ENCODE measurements at places on chromosomes 16 and 17.
A peak's percentile ranks its signal among the peaks of the same experiment; 100 is the strongest.

GRCh38 chr16:88772871-88773811 lies 11.9 kb downstream of the PIEZO1 start:
- DNase-seq: peak; percentile 75

GRCh38 chr16:80300456-80300855 lies 240.3 kb upstream of the DYNLRB2 start:
- DNase-seq: no peak

DNA sequence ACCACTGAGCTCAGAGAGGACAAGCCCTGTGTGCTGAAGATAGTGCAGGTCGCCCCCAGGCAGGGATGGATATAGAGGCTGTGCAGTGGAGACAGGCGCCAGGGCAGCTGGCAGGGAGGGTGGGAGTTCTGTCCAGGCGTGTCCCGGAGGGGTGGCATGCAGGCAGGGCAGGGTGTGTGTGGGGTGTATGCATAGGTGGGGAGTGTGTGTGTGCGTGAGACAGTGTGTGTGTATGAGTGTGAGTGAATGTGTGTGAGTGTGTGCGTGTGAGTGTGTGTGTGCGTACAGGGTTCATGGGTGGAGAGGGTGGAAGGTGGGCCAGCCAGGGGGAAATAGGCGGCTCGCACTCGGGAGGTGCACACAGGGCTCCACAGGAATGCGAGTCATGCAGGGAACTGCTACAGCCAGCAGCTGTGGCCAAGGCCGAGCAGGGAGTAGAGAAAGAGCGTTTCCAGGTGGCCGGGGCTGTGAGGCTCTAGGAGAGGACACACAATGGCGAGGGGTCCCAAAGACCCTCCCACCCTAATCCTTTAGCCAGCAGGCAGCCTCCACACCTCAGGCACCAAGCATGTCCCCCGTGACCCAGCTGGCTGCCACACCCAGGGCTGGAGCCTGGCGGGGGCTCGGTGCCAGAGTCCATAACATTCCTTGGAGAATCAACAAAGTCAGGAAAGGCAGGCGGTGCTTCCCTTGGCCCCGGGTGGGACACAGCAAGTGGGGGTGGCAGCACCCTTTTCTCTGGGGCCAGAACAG lies 4.6 kb downstream of the PLCD3 start:
- DNase-seq: peak; percentile 56

GRCh38 chr16:28830531-28830930 lies 7.7 kb downstream of the ATXN2L start:
- no peak for DNase-seq

GRCh38 chr16:2512735-2513404 lies 882 bp upstream of the ATP6V0C start:
- no peak for DNase-seq

- peak; percentile 38 for DNase-seq
These were observed 7.9 kb downstream of the KLHDC4 start for GRCh38 chr16:87757841-87758426.

DNA sequence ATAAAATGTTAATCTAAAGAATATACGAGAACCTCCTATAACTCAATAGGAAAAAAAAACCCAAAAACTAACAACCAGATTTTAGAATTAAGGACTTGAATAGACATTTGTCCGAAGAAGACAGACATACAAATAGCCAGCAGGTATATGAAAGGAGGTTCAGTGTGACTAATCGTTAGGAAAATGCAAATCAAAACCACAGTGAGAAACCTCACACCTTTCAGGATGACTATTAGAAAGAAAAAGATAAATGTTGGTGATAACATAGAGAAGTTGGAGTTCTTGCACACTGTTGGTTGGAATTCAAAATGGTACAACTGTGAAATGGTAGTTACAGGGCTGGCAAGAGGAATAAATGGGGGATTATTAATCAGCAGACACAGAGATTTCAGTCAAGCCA lies 339.0 kb downstream of the TMEM114 start:
- DNase-seq: no peak

GRCh38 chr16:53183442-53183841 lies 128.7 kb downstream of the CHD9 start:
- DNase-seq: no peak

DNA sequence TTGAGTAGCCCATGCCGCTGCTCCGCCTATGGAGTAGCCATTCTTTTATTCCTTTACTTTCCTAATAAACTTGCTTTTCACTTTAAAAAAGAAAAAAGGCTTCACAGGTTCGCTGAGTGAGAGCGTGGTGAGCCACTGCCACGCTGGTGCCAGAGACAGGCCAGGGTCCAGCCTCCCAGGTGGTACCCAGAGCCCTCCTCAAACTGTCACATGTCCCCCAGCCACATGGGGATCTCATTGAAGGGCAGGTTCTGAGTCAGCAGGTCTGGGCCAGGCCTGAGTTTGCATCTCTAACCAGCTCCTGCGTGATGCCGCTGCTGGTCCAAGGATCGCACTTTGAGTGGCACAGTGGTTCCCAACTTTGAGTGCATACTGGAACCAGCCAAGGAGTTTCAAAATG lies 36.2 kb downstream of the RBFOX3 start:
- no peak for DNase-seq

DNA sequence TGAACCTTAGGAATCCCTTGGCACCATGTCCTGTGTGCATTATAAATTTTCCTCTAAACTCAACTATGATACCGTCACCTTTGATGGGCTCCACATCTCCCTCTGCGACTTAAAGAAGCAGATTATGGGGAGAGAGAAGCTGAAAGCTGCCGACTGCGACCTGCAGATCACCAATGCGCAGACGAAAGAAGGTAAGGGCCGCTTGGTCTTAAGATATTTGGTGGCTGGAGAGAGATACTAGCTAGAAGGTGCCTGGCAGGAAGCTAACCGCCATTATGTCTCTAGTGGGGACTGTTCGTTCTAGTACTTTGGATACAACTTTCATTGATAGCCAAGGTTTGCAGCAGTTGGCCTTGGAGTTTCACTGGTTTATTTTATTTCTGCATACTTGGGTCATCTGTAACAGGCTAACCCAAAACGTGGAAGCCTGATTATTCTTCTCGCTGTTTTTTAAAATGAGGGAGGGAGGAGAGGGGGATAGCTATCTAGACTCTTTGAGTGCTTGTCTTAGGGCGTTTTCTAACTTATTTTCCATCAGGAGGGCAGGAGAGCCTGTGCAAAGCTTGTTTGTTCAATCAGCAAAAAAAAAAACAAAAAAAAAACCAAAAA lies 1.3 kb downstream of the RBBP6 start:
- peak; percentile 45 for DNase-seq

DNA sequence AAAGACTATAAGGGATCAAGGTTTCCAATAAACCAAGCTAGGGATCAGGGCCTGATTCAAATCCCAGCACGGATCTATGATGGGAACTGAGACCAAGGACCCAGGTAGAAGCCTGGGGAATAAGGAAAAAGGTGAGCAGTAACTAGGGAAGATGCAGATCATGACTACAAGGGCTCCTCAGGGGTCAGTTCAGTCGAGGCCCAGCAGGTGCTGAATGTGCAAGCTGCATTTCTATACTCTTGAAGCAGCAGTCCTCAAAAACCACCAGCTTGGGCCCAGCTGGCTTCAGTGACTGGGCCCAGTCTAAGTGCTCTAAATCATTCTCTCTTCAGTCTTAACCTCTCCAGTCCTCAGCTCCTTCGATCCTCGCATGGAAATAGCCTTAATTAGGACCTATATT lies 228.8 kb upstream of the AXIN2 start:
- DNase-seq: no peak

DNA sequence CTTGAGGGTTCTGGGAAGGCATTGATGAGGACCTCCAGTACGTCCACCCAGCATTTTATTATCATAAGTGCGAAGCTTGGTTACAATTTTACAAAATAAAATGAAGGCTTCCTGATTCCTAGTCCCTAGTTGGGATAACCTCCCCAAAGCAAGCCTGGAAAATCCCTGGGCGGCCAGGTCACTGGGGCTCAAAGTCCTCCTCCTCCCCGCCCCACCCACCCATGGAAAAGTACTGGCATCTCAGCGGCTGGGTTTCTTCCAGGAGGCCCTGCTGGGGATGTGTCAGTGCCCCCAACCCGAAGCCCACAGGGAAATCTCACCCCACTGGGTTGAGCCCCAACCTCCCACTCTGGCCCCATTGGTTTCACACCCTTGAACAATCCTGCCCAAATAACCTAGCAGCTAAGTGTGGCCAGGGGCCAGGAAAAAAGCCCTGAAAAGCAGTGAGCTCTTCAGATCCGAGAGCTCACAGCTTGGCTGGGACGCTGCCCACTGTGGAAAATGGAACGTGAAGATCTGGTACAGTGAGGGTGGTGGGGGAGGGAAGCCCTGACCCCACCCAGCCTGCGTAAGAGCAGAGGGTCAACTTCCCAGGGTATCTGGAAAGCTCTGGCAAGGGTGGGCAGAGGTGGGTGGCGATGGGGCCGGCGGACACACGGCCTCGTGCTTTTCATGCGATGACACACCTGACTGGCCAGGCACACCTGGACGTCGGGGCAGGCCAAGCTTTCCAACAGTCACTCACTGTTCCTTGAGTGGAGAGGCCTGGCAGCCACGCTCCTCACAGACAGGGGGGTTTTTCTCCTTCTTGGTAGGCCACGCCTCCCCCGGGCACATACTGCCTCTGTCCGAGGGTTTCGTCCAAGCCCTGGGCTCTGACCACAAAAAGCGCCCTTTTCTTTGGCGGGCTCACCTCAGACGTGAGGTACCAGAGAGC lies 324.5 kb downstream of the SOX9 start:
- DNase-seq: no peak

DNA sequence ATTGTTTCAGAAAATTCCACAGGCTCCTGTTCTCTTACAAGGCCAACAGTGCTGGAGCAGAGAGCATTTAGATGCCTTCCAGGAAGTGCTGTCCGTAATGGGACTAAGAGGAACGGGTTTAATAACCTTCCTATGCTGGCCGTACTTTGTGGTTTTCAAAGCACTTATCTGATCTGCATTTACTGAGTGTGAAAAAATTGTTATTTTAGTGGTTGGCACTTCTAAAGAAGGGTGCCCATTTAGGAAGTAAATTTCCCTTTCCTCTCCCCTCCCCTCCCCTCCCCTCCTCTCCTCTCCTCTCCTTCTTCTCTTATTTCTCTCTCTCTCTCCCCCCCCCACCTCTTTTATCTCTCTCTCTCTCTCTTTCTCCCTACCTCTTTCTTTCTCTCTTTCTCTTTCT lies 72.0 kb upstream of the DNAJA2 start:
- DNase-seq: peak; percentile 36

- no peak for DNase-seq
These were observed 21.8 kb upstream of the RASD1 start for GRCh38 chr17:17518014-17518413.

DNA sequence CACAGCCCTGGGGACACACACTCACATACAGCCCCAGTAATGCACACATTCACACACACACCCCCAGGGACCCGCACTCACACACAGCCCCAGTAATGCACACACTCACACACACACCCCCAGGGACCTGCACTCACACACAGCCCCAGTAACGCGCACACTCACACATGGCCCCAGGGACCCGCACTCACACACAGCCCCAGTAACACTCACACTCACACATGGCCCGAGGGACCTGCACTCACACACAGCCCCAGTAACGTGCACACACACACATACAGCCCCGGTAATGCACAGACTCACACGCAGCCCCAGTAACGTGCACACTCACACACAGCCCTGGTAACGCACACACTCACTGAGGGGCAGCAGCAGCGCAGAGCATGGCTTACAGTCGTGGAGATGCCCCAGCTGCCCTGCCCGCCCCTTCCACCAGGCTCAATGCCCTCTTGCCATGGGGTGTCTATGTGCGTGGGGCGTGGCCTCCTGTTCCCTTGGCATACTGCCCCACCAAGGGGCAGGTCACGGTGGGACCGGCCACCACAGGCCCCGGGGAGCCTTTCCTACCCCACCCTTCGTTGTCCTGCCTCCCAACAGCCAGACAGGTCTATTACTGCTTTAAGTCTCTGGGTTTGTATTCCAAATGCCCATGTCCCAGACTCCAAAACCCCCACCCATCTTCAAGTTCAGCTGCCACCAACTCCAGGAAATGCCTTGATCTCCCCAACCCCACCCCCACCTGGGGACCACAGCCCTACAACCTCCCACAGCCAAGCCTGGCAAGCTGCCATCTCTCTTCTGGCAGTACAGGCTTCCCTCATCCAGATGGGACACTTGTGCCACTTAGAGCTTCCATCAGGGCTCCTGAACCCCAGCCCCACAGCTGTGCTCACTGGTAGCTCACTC lies 2.7 kb downstream of the CCDC102A start:
- no peak for DNase-seq

DNA sequence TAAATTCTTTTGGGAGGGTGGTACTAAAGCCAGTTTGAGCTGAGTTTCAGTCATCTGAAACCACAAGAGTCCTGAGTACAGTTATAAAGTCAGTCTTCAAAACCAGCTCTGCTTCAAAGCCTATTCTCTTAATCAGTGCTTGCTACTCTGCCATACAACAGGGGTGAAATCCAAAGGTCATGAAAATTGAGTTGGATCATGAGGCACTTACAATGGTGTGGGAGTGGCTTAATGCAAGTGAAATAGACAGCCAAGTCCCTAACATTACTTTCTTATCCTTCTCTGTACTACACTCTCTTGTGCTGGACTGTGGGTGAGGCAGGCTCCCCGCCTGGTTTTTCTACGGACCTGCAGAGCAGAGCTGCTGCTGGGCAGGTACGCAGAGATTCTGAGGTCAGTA lies 12.4 kb downstream of the CBLN1 start:
- DNase-seq: no peak

GRCh38 chr16:73350707-73351452 lies 303.0 kb upstream of the ZFHX3 start:
- no peak for DNase-seq

DNA sequence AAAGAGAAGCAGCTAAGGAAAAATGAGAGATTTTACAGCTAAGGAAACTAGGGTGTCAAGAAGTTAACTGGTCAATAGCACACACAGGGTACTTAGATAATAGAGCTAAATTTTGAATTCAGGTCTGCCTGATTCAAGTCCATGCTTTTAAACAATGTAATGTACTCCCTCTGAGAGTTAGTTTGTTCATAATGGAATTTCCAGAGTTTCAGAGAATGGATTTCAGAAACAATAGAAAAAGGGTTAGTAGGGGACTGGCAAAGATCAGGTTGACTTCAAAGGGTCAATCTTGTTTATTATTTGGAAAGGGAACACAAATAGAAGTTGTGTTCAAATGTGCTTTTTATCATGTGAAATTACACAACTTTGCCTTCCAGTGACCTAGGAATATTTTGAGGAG lies 17.9 kb downstream of the NSRP1 start:
- DNase-seq: no peak

GRCh38 chr17:41101586-41102259 lies at the start of gene KRTAP4-16:
TSS of gene KRTAP4-16 (minus strand) at chr17:41102209. CDS start at chr17:41102209, 0 bp downstream.
- no peak for DNase-seq

DNA sequence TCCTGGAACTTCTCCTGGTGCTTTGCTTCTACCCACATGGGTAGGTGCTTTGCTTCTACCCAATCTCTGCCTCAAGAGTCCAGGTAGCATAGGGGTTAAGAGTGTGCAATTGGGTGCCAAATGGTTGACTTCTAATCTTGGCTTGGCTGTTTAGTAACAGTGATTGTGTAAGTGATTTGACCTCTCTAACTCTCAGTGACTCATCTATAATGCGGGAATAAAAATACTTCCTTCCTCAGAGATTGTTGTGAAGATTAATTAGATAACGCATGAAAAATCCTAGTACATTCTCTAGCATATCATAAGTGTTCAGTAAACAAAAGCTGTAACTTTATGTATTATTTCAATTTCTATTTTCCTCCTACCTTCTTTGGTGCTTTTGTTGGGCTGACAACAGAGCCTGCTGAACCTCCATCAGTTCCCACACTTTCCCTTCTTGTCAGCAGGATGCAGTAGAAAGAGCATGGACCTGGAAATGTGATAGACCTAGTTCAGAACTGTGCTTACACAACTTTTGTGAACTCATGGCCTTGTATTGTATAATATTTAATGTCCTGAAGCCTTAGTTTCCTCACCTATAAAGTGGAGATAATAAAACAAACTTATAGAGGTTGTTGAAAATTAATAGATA lies 72.9 kb upstream of the SMIM36 start:
- peak; percentile 62 for DNase-seq

- DNase-seq: no peak
These were observed 5.9 kb upstream of the SPAG7 start for GRCh38 chr17:4973256-4974114.
